HuH-7 (cell line): ENCODE measurements at places on chromosomes 1 and 21.
A peak's percentile ranks its signal among the peaks of the same experiment; 100 is the strongest.

- no peak for DNase-seq
These were observed 55.9 kb upstream of the RCC1 start for GRCh38 chr1:28449904-28450303.

DNA sequence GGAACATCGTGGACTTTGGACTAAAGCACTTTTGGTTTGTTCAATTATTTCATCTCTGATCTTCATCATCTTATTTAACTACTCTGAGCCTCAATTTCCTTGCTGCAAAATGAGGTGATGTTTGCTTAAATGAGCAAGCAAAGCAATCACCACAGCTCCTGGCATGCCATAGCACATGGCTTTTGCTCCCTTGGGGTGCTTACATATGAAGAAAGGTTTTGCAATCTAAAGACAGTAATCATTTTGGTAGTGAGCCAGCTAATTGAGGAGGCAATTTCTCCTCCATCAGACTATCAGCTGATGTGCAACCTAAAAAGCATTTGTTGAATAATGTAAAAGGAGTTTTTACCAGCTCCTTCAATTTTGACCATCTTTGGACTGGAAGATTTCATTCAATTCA is 68.8 kb upstream of the KCNJ15 start:
- no peak for DNase-seq

DNA sequence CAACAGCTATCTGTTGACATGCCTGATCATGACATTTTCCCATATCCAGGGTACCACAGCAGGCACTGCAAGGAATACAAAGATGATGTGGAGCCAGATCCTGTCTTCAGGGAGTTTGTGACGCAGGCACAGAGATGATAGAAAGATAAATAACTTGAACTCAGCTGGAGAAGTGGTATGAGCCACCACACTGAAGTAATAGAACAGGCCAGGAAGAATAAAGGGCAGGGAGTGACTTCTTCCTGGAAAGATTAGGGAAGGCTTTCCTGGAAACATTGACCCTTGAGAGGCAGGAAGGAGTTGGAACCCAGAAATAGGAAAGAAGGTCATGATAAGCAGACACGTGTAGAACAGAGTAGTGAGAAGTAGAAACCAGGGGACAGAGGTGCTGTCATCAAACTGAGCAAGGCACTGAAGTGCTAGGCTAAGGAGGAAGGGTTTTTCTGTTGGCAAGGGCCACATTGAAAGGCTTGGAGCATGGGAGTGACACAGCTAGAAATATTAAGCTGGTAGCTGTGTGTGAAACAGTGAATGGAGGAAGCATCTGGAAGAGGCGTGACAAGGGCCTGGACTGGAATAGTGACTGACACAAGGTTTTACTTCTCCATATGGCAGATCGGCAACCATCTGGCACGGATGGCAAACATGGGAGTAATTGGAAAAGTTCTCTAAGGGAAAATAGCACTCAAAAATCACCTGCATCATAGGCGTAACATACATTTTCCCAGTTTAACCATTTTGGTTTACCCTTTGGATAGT is 68.4 kb downstream of the AK5 start:
- no peak for DNase-seq

DNA sequence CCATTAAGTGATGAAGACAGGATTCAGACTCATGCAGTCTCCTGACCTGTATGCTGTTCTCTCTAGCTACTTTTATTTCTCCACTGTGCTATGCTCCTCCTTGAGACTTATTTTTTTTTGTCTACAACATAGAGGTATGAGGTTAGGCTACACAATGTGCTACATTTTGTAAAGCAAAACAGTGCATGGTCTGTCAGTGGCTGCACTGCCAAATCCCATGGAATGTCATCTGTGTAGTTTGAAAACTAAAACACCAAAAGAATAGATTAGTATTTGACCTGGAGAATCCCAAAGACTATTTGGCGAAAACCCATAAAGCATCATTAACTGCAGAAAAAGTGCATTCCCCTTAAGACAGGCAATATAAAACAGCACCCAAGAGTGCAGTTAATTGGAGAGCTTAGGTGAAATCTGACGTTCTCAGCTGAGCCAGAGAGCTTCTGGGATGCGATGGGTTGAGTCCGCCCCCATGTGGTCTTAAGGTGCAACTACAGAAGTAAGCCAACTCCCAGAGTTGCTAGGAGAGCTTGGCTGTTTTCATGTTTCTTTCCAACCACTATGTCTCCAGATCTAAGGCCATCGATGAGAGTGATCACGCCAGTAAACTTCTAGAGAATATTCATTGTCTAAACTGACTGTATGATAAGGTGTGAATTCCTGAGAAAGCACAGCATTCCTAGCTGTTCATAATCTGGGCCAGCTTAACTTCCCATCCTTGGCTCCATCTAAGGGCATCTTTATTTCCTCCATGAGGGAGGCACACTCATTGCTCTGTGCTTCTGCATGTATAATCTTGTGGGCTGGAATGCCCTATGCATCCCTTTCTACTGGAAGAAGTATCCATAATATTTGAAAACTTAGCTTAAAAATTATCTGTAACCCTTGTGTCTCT is 20.7 kb upstream of the CYP2J2 start:
- peak; percentile 42 for DNase-seq

GRCh38 chr1:209484429-209484828 is 99.1 kb upstream of the CAMK1G start:
- no peak for DNase-seq

DNA sequence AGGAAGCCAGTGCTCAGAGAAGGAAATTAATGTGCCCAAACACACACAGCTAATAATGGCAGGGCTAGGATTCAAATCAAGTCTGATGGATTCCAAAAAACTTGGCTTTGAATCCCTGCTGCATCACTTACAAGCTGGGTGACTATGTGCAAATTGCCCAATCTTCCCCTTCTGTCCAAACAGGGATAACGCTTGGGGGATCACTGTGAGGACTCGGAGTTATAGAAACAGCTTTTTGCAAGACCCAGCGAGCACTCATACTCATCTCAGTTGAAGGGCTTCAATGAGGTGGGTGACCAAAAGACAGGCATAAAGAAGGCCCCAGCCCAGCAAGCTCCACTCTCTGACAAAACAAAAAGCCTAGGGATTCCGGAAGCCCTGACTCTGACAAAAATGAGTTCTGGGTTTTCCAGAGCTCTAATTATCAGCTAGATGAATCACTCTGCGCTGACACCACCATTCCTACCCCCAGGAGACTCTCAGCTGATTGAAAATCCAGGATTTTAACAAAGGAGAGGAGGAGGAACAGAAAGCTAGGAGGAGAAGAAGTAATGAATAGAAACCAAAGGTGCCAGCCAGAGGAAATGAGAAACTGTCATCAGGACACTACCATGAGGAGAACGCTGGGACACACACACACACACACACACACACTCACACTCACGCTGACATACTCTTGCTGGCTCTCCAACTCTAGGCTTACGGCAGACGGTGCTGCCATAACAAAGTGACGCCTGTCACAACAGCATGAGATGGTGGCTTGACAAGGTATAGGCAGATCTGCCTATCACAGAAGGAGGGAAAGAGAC is 1.6 kb upstream of the STK40 start:
- DNase-seq = no peak

DNA sequence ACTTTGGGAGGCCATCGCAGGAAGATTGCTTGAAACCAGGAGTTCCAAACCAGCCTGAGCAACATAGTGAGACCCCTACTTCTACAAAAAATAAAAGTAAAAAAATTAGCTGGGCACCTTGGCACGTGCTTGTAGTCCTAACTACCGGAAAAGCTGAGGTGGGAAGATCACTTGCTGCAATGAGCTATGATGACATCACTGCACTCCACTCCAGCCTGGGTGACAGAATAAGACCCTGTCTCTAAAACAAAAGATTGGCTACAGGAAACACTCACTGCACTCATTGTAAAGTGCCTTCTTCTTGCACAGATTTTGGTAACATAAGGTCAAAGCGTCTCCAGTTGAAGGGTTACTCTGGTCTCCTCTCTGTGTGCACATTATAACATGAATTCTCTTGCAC is 305.7 kb downstream of the TM2D1 start:
- no peak for DNase-seq

- no peak for DNase-seq
These were observed 39.2 kb downstream of the ABCA4 start for GRCh38 chr1:94081566-94082344.

GRCh38 chr1:77802026-77802425 is 22.6 kb downstream of the MIGA1 start:
- DNase-seq = no peak

GRCh38 chr1:7388141-7388487 is 383.0 kb upstream of the VAMP3 start:
- DNase-seq = no peak

GRCh38 chr1:40650075-40650474 is 15.4 kb downstream of the RIMS3 start:
- DNase-seq = peak; percentile 64

DNA sequence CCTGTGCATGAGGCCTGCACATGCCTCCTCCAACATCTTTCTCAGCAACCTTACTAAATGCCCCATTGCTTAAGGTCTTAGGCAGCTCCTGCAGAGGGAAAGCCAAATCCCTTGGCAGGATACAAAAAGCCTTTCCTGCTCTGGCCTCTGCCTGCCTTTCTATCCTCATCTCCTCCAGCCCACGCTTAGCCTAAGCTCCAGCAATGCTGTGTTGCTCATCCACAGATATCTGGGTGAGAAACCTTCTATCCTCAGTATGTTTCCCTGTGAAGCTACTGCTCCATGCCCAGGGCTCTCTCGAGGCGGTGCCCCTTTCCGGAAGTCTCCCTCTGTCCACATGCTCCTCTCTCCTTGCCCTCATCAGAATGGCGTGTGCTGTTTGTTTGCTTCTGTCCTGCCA is 37.0 kb upstream of the CCSAP start:
- DNase-seq = no peak

DNA sequence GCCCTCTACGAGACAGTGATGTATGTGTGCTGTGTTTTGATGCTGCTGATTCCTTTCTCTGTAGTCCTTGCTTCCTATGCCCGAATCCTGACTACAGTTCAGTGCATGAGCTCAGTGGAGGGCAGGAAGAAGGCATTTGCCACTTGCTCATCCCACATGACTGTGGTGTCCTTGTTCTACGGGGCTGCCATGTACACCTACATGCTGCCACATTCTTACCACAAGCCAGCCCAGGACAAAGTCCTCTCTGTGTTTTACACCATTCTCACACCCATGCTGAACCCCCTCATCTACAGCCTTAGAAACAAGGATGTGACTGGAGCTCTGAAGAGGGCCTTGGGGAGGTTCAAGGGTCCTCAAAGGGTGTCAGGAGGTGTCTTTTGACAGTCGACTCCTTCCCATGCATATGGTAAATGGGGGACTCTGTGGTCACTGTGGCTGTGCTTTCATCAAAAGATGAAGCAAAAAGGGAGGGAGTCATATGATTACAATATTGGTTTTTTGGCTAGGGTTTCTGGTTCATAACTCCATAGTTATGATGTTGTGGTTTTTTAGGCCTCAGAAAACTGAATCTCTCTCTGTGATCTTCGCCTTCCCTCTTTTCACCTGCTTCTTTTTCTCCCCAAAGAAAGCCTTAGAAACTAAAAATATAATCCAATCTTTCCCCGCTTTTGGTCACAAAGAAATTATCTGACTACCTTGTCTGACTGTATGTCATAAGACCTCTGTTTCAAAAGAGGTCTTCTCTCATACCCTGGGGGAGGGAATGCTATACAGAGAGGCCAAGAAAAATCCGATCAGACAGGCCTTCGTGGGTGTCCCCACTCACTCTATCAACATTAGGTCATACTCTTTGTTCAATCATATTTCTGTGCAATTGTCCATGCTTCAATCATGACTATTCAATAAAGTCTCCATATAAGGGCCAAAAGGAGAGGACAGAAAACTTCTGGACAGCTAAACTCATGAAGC is 4.2 kb downstream of the OR2T1 start:
- no peak for DNase-seq

- DNase-seq = no peak
These were observed 105.3 kb downstream of the BCAR3 start for GRCh38 chr1:93576346-93576745.

GRCh38 chr1:154429118-154429517 is 24.0 kb downstream of the IL6R start:
- no peak for DNase-seq

DNA sequence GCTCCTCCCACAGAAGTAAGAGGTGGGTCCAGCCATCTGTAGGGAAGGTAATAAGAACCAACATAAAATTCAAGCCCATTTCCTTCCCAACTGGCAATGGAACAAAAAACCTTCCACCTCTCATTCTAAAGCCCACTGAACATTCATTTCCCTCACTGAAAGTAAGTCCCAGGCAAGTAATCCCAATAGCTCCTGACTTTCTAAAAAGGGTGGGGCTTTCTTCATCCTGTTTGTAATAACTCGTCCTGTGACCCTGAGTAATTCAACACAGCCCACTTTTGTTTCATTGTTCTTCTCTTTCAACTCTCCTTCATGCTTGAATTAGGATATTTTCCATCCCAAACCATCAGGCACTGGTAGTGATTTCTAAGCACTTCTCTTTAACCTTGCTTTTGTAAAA is 74.9 kb downstream of the DAB1 start:
- DNase-seq = no peak

- DNase-seq = no peak
These were observed 919 bp downstream of the MCL1 start for GRCh38 chr1:150578272-150579109.

GRCh38 chr21:44462834-44463200 is 7.5 kb downstream of the LRRC3 start:
- no peak for DNase-seq

DNA sequence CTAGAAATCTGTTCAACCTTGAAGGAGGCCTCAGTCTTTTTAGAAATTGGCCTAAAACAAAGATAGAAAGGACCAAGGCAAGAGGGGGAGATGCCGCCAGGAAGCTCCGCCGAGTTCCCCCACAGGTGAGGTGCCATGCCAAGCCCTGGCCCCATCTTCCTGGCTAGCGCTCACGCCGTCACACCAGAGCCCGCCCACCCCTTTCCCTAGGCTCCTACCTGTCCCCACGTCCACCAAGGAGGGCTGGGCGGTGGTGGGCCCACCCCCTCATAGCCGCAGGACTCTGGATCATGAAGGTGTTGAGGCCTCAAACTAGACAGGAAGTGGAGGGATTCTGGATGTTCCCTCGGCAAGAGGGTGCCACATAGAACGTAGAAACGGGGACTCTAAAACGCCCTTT is 15.5 kb upstream of the CCDC27 start:
- DNase-seq = no peak

DNA sequence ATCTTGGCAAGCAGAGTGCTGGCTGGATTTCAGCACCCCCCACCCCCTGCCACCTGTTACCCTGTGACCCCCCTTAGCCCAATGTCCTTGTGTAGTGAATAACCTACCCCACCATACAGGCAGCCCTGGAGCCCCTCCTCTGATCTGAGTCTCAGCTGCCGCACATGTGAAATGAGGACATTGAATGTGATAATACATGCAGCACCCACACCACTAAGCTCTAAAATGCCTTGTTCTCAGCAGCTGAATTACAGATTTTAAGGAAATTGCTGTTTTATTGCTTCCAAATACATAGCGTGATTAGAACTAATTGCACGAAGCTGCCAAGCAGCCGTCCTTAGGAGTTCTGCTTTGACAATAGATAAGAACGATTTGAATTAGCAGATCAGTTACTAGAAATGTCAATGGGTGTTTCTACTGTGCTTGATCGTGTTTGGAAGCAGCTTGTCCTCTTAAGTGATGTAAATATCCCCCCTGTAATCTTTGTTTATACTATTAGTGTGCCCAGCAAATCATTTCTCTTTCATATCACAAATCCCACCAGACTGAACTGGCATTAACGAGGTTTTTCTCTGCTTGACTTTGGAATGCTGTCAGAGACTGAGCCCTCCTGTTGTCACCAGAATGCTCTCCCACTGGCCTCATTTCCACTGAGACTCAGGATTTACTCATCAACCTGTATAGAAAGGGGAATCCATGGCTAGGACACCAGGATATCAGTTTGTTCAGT is 4.9 kb downstream of the SLAMF8 start:
- no peak for DNase-seq

- no peak for DNase-seq
These were observed 211.8 kb downstream of the TOMM20 start for GRCh38 chr1:234916840-234917239.
